NCI-H2029 (cell line): ENCODE measurements at places on chromosomes 5 and 9.

- no peak for DNase-seq
Measured at GRCh38 chr9:131951905-131952304, 127.8 kb downstream of the MED27 start.

- no peak for DNase-seq
Measured at GRCh38 chr5:88552426-88552825, 283.8 kb upstream of the TMEM161B start.

GRCh38 chr5:11483630-11484029 lies 420.6 kb downstream of the CTNND2 start:
- DNase-seq = no peak

GRCh38 chr5:18072600-18072999 lies 438.3 kb downstream of the TAF11L14 start:
- no peak for DNase-seq

- no peak for DNase-seq
Measured at GRCh38 chr5:389891-390622, 52.9 kb upstream of the EXOC3 start.

DNA sequence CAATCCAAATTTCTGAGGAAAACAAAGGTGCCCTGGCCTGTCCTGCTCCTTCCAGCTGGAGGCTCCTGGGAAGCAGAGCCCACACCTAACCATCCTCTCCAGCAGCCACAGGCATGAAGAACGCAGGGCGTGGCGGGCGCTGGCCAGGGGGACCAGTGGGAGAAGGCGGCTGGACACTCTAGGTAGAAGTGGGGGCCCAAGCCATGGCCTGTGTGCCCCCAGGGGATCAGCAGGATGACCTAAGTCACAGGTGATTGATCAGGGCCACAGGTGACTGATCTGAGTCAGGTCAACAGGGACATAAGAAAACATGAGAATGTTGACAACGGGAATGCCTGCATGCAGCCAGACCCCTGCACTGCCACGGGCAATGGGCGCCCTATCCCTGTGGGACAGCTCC lies 3.4 kb downstream of the QSOX2 start:
- DNase-seq = no peak

DNA sequence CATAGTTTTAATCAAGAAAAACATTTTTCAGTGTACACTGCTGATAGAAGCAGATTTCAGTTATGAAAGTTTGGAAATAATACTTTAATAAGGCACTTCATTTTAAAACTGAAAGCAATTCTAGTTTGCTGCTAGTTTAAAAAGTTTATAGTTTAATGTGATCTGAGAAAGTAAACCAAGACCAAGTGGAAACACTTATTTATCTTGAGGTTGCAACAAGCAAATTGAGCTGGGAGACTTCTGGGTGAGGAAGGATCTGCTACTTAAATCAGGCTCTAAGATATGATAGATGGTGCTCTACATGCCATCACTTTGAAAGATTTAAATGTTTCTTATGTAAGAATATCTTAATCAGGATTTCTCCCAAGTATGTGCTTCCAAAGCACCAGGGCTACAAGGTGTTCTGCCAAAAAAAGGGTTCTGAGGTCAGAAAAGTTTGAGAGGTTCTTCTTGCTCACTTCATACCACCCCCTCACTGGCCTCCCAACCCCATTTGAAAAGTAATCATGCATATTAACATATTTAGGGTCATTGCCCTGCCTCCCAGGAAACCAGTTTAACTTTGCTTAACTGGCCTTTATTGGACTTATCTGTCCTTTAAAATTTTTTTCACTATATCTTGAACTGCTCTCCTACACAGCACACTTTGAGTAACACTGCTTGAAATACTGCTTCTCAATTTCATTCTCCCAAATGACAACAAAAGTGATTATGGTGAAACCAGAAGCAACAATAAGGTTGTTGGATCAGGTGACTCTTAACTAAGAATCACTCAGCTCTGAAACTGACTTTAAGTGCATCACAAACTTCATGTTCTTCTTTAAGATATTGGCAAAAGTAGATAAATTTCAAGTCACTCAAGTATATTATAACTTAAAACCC lies 15.5 kb downstream of the SLC44A1 start:
- DNase-seq = no peak

- no peak for DNase-seq
Measured at GRCh38 chr9:120926397-120926928, at the start of gene TRAF1. TSS of gene TRAF1 (minus strand) at chr9:120926796. CDS start at chr9:120926075, 721 bp downstream.

GRCh38 chr5:107917983-107918382 lies 247.2 kb upstream of the EFNA5 start:
- no peak for DNase-seq

- DNase-seq = peak; percentile 91
Measured at GRCh38 chr5:93891491-93892480, 150.4 kb upstream of the POU5F2 start.

DNA sequence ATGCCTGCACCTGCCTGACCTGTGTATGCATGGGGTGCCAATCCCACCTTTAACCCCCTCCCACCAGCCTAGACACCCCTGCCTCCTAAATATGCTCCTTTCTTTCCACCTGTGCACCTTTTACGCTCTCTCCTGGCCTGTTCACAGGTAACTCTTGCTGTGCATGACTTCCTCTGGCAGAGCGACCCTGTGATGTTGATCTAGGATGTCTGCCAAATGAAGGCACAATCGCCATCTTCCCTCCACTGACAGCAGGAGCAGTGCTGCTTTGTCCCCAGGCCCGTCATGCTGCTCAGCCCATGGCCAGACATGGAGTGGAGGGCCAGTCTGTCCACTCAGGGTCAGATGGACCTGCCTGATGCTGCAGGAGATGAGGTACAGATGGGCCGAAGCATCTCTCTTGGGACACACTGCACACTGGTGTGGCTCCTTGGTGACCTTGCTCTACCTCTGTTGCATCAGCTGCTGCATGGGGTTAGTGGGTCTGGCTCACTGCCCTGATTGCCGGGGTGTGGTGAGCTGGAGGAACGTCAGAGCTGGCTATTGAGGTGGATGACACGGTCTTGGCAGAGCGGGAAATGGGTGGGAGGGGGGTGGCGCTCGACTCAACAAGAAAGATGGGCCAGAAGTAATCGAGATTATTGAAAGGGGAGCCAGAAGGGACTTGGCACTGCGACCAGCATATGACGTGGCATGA lies 101.7 kb upstream of the PITX1 start:
- peak; percentile 92 for DNase-seq

DNA sequence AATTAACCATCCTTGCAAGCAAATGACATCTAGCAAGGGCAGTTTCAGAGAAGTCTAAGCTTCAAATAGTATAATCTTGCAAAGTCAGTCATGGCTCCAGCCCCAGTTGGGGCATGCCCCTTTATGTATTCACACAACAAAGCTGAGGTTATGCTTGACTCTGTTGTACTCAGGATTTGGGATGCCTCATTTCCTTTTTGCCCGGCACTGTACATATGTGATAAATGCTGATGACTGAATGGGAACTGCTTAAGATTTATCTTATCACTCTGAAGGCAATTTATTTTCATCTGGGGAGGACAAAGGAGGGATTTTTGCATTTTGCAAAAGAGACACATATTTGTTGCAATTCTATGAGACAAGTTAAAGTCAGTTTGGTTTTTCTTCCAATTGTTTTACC lies 219.2 kb downstream of the TRPM3 start:
- no peak for DNase-seq

DNA sequence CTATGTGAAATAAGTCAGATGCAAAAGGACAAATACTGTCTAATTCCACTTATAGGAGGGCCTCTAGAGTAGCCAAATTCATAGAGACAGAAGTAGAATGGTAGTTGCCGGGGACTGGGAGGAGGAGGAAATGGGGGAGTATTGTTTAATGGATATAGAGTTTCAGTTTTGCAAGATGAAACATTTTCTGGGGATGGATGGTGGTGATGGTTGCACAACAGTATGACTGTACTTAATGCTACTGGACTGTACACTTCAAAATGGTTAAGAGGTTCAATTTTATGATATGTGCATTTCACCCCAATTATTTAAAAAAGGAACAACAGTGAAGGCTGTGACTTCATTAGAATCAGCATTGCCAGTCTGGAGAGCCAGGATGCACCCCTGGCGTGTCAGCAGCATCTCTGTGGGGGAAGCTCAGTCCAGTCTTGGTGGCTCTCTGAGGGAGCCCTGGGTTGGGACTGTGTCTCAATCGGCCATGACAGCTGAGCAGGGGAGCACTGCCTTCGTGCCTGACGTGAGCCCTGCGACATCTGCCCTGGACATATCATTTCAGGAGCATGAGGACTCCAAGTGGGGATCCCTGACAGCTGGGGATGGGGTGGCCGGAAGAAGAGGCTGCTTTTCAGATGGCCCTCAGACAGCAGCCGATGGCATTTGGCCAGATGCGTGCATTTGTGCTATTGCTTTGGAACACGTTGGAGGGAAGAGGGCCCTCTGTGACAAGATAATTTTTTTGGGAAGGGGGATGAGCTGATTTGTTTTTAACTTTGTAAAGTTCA lies 130.8 kb upstream of the STC2 start:
- no peak for DNase-seq

DNA sequence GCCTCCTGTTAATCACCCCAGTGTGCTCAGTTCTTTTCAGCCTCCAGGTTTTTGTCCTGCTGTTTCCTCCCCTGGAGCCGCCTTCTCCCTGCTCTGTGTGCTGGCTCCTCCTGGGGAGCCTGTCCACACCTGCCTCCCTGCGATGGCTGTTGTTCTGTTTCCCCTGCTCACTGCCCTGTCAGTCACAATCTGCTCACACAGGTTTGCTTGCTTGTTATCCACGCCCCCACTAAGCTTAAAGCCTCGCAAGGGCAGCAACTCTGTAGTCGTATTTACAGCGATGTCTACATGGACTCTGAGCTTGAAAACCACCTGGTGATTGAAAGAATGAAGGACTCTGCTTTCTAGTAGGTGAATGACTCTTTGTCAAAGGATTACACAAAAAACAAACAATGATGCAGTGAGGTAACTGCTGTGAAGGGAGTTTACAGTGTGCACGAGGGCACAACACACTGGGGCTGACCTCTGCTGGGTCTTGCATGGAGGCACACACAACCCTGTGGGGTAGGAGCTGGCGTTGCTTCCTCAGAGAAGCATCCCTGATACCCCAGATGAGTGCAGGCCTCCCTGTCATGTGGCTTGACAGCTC lies 39.6 kb upstream of the TEX48 start:
- DNase-seq = no peak

- DNase-seq = no peak
Measured at GRCh38 chr9:105441616-105442160, 6.1 kb upstream of the FSD1L start.

GRCh38 chr5:149471406-149472183 lies 79.6 kb downstream of the CSNK1A1 start:
- no peak for DNase-seq

DNA sequence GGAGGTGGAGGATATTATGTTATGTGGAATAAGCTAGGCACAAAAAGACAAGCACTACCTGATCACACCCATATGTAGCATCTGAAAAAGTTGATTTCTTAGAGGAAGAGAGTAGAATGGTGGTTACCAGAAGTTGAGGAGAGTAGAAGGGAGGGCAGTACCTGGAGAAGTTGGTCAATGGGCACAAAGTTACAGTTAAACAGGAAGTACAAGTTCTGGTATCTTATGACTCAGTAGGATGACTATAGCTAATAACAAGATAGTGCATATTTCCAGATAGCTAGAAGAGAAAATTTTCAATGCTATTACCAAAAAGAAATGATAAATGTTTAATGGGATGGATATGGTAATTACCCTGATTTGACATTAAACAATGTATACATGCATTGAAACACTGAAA lies 686.7 kb downstream of the ISL1 start:
- no peak for DNase-seq

GRCh38 chr5:57887851-57888621 lies 405.4 kb upstream of the ACTBL2 start:
- DNase-seq = no peak

GRCh38 chr5:124867137-124867704 lies 120.8 kb upstream of the ZNF608 start:
- DNase-seq = no peak

DNA sequence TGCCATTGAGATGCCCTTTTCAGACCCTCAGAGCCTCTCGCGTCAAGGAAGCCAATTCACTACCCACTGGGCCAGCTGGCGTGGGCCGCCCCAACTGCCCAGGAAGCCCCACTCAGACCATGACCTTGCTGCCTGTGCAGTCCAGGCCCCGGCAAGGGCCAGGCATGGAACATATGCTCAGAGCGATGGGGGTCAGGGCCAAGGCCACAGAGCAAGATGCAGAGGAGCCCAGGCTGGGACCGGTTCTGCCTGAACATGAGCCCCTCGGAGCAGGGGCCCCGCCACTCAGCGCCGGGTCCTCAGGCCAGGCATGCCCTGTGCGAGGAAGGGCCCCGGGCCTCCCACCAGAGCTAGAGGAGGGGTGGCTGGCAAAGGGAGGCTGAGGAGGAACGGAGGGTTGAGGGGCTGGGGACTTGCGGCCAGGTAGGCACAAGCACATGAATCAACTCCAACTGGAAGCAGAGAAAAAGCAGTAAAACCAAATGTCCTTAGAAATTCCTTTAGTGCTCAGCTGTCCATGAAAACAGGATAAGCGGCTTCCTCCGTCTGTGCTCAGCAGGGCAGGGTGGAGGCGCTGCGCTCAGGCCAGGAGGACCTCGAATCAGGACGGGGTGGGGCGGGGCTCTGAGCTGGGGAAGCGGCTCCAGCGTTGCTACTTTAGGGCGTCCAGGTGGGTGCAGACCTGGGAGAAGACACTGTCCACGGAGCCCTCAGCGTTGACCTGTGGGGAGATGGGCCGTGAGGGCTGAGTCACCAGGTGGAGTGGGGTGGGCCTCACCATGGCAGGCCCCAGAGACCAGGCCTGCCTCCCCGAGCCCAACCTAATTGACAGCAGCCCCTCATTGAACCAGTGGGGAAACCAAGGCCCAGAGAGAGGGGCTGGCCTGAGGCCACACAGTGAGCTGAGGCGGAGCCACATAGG lies 9.9 kb downstream of the AK1 start:
- no peak for DNase-seq

- no peak for DNase-seq
Measured at GRCh38 chr9:18935541-18935940, 97.5 kb downstream of the SAXO1 start.

- DNase-seq = no peak
Measured at GRCh38 chr9:134167530-134167931, 3.2 kb upstream of the RNU6ATAC start.

GRCh38 chr5:67299231-67299735 lies 102.7 kb upstream of the CD180 start:
- no peak for DNase-seq

GRCh38 chr9:92611621-92612285 lies 58.2 kb downstream of the IPPK start:
- peak; percentile 24 for DNase-seq

DNA sequence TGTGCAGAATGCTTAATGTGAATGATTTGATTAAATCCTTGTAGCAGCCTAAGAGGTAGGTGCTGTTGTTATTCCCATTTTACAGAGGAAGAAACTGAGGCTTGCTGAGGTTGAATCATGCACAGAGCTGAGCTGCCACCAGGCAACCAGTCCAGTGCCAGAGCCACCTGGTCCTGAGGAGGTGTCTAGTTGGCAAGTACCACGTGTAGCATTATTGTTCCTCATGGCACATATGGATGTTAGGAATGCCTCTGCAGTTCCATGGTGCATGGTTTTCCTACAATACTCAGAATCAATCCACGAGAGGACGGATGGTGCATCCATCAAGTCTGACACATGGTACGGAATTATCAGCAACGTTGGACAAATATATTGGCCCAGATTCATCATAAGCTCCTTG lies 8.9 kb downstream of the UBE2QL1 start:
- no peak for DNase-seq
